ENCODE measurements at places on chromosomes 11 and 22. TPM values are rescaled to one million over a fixed set of nuclear protein-coding genes. Genes with fewer than 3 reads are reported as not detected.
A peak's percentile ranks its signal among the peaks of the same experiment; 100 is the strongest.

The IGLL5 gene
- 0.65 TPM for total RNA-seq

The OR5P2 gene
- total RNA-seq: not detected

The KCNQ1 gene
- 36.5 TPM for total RNA-seq

The SAA4 gene
- not detected for total RNA-seq

DNA sequence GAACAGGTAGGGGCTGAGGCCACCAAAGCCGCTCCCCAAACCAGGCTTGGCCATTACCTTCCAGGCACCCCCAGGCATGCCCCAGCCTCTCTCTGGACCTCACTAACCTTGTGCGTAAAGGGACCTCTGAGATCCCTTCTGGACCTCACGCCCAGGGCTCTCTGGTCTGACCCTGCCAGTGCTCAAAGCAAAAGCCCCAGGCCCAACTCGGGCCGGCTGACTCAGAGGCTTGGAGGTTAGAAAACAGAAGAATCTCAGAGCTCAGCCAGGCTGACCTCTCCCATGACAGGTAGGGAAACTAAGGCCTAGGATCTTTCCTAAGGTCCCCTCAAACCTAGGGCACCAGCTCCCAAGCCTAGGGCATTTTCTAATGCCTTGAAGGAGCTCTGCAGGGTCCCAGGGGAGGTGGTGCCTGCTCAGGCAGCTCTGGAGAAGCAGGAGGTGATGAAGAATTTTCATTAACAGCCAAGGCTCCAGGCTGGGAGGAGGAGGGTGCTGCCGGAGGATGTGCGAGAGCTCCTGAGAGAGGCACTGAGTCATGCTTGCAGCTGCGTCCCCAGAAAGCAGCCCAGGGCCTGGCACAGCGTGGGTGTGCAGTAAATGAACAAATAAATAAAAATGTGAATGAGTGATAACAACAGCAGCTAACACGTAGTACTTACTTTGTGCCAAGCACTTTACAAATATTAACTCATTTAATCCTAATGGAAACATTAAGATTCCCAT lies 25.6 kb downstream of the ARRB1 start:
- DNase-seq: peak; percentile 82

DNA sequence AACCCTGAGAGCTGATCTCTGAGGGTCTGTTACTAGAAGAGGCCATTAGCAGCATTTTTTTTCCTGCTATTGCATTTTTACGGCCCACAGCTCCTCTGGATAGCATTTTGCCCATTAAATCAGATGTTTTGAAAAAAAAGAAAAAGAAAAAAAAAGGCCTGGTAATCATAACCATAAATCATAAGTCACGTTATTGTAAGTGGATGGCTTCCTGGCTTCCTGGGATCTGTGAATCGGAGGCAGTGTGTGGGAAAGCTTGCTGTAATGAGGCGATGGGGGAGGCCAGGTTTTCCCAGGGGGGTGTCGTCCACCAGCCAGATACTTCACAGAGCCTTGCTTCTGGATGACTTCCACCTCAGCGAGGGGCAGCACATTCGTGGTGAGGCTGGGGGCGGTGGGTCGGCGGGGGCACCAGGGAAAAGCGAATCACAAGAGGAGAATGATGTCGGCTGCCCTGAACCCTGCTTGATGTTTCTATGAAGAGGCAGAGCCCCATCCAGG lies 106.5 kb upstream of the SYT13 start:
- DNase-seq: no peak

DNA sequence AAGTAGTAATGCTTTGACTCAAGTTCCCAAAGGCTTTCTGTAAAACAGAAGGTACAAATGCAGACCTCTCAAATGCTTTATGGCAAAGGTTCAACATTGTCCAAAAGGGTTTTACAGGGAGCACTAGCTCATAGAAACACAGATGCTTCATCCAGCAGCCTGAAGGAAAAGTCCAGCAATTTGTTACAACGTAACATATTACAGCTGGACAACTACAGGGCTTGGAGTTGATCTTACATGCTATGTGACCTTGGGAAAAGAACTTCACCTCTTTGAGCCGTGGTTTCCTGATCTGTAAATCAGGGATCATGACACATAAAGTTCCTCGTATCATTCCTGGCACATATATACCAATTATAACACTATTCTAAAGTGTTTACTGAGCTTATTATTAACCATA lies 84.9 kb downstream of the DDIAS start:
- no peak for DNase-seq

DNA sequence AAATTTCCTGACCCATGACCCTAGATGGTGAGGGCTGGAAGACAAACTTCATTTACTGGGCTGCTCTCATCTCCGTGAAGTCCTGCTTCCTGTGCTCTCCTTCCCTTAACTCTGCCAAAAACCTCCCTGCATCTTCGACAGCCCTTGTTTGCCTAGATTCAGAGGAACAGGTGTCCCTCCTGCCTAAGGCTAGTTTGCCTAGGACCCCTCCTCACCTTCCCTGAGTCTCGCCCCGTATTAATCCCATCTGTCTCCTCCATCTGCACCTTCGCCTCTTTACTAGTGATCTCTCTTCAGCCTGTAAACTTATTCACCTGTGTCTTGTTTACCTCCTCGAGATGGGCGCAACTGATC lies 33.1 kb downstream of the EIF3F start:
- DNase-seq: no peak

DNA sequence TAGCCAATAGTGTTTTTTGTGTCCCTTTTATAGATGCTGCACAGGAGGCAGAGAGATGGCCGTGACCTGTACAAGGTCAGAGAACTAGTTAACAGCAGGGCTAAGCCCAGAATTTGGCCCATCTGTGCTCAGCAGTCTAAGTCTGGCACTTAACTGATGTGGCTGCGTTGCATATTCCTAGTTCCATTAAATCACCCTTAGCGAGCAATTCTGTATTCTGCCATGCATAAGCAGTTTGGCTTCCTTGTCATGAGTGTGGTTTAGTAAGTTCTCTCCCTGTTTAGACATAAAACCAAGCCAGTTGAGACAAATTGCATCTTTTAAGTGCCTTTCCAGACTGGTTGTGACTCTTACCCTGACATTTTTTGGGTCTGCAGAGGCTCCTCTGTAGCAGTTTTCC lies 230.6 kb upstream of the TENM4 start:
- no peak for DNase-seq

DNA sequence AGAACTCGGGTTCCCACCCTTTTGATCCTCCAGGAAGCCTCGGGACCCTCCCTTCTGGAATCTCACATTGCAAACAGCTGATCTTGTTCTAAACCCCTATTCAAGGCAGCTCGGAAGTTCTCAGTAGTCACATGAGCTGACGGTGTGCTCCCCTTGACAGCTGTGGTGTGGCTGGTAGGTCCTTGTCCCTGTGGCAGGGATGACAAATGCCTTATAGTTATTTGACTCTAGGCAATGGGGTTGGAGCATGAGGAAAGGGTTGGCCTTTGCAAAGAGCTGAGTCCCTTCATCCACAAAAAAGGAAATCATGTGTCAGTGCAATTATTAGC lies 23.6 kb downstream of the EIF4G2 start:
- no peak for DNase-seq

DNA sequence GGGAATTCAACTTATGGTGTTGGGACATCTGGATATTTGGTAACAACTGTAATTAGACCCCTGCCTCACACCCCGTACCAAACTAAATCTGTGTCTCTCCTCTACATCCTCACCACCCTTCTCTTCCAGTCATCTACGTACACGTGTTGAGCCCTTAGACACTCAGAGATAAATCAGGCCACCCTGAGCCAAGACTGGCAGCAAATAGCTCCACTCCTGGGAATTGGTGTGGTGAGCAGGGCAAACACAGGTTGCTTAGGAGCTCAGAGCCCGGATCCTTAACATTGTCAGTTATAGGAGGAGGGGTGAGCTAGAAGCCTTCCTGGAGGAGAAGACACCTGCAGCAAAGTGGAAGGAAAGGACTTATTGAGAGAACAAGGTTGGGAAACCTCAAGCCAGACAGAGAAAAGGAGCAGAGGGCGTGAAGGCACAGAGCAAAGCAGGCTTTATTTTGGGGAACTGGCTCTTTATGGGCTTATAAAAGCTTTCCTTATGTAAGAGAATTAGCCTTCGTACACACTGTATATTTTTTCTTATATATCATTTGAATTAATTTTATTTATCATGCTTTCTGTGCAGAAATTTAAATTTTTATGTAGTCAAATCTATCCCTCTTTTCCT lies 36.9 kb upstream of the KLHL35 start:
- DNase-seq: no peak

- DNase-seq: no peak
These were observed 12.2 kb upstream of the AP1B1 start for GRCh38 chr22:29400576-29400975.

DNA sequence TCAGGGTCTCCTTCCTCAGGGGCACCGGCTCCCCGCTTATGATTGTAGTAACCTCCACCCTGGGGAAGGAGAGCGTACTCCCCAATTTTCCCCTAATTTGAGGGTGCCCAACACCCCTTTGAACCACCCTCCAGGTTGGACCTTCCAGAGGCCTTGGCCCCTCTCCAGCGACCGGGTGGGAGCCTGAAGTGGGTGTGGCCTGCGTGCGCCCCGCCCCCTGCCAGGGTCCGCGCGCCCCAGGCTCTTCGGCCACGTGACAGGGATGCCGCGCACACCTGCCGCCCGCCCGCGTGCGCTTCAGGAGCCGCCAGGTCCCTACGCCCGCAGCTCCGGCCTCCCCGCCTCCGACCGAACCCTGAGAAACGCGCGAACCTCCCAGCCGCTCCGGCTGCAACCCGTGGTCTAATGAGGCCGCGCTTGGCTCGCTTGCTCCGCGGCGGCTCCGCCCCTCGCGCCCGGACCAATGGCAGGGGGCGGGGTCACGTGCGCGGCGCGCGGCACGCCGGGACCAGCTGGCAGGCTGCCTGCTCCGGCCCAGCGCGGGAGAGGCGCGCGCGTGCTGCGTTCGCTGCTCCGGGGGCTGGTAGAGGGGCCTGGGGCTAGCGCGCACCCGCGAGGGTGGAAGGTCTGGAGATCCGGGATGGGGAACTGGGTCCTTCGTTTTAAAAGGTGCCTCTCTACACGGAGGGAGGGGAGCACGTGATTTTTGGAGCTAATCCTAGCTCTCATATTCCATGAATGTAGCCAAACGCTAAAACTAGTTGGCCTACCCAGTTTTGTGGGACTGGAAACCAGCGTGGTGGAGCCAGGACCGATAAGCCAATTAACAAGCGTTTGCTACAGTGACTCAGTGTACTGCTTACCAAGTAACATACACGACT lies at the start of gene FOXRED2:
TSS of gene FOXRED2 (minus strand) at position 404 of the 881 bp plus-strand sequence. CDS start 618 bp downstream, outside the sequence.
- DNase-seq: peak; percentile 97

- no peak for DNase-seq
These were observed 74.7 kb downstream of the ADAMTS15 start for GRCh38 chr11:130523166-130523565.

- peak; percentile 68 for DNase-seq
These were observed 3.4 kb downstream of the IRF7 start for GRCh38 chr11:612201-612960.

GRCh38 chr11:8382436-8383053 lies 118.9 kb upstream of the LMO1 start:
- DNase-seq: no peak

GRCh38 chr11:116342148-116342547 lies 430.6 kb downstream of the BUD13 start:
- no peak for DNase-seq

DNA sequence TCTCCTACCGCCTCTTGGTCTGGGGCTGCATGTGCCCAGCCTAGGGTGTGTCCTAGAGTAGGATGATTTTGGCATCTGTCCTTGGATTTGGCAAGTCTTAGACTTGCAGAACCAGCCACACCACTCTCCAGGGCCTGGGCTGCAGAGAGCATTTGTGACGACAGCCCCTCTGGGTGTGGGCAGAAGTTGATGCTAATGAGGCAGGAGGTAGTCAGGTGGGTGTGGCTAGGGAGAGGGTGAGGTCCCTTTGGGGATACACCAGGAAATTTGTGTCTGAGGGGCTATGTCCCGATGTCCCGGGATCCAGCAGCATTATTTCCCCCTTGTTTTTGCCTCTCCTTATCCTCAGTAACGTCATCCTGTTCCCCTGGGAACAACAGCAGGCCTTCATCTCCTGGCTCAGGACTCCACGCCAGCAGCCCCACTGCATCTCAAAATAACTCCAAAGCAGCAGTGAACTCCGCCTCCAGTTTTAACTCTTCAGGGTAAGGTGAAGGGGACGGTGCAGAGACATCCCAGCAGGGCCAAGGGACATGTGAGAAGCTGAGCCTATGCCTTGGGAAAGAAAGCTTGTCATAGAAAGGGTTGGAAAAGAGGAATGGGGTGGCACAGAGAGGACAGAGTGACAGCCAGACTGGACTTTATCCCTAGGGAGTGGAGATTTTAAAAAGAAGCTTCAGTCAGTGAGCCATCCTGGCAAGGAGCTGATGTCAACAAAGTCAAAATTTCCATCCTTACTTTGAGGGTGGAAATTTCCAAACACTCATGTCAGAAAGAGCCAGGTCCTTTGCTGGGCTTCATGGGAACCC lies 8.0 kb upstream of the TLCD5 start:
- DNase-seq: peak; percentile 86

DNA sequence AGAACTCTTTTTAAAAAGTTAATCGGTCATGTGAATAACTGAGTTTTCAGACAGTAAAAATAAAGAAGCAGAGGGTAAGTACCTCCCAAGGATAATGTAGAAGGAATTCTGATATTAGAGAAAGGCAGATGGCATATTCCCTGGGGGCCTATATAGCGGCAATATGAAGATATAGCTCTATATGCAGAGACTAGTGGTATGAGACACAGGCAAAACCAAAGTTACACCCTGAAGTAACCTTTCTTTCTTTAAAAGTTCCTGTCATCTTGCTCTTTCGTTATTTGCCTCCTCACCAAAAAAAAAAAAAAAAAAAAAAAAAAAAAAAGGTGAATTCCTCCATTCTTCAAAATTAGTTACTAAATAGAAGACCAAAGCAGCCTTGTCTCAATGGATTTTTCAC lies 76.2 kb upstream of the ARHGAP32 start:
- DNase-seq: no peak

- DNase-seq: no peak
These were observed 38.8 kb downstream of the PGR start for GRCh38 chr11:101090679-101091270.

- DNase-seq: no peak
These were observed 14.5 kb downstream of the USP2 start for GRCh38 chr11:119366690-119367620.

Measured in right cardiac atrium (tissue), 5 donors.